ENCODE measurements at places on chromosomes 6 and 20. TPM values are rescaled to one million over a fixed set of nuclear protein-coding genes. Genes with fewer than 3 reads are reported as not detected.

The ANKRD66 gene
- total RNA-seq, result not detected

The TUBB gene
- total RNA-seq, result 409 TPM

The SMIM29 gene
- total RNA-seq, result 16.7 TPM

The CUL9 gene
- total RNA-seq, result 28.1 TPM

The FAM209B gene
- total RNA-seq, result not detected

The C20orf144 gene
- total RNA-seq, result under 0.01 TPM

The TNFAIP3 gene
- total RNA-seq, result 3.7 TPM
